BJ (cell line): ENCODE measurements at places on chromosomes 5 and 9. TPM values are rescaled to one million over a fixed set of nuclear protein-coding genes. Genes with fewer than 3 reads are reported as not detected.

- DNase-seq, result no peak
These were observed 160.3 kb downstream of the WDR70 start for GRCh38 chr5:37539459-37539858.

DNA sequence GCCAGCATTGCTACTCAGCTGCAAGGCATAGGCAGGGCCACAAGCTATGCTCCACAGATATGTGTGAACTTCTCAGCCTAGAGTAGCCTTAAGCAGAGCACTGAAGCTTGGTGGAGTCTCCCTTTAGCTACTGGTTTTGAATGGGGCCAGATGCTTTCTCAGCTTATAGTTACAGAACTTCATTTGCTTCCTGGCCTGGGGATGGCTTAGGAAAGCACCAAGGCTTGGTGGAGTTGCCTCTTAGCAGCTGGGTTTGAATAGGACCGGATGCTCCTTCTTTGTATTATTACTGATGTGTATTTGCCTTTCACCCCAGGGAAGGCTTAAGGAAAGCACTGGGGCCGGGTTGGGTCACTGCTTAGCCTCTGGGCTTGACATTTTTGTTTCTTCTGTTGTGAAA, 497.8 kb upstream of the SEMA6A start:
- no peak for DNase-seq

Gene CAPSL
- 0.18 and 0.27 TPM in 2 replicates for polyA plus RNA-seq

- no peak for DNase-seq
These were observed 8.7 kb downstream of the SLF1 start for GRCh38 chr5:94627191-94627590.
